ENCODE measurements at places on chromosomes 7 and 10. TPM values are rescaled to one million over a fixed set of nuclear protein-coding genes. Genes with fewer than 3 reads are reported as not detected.

- no peak for DNase-seq
- H3K36me3 ChIP-seq = no peaks in the 10 kb centered on the region
- H3K27me3 ChIP-seq = peaks cover 14% of the 10 kb centered on the region
Observed at GRCh38 chr10:96502561-96503282, 11.0 kb downstream of the TLL2 start.

GRCh38 chr7:26293569-26294308 lies 2.1 kb downstream of the SNX10 start:
- peaks cover 39% of the 10 kb centered on the region for H3K4me1 ChIP-seq
- peak; percentile 92 for DNase-seq
- no peaks in the 10 kb centered on the region for H3K27me3 ChIP-seq
- peaks cover 15% of the 10 kb centered on the region for H3K36me3 ChIP-seq

DNA sequence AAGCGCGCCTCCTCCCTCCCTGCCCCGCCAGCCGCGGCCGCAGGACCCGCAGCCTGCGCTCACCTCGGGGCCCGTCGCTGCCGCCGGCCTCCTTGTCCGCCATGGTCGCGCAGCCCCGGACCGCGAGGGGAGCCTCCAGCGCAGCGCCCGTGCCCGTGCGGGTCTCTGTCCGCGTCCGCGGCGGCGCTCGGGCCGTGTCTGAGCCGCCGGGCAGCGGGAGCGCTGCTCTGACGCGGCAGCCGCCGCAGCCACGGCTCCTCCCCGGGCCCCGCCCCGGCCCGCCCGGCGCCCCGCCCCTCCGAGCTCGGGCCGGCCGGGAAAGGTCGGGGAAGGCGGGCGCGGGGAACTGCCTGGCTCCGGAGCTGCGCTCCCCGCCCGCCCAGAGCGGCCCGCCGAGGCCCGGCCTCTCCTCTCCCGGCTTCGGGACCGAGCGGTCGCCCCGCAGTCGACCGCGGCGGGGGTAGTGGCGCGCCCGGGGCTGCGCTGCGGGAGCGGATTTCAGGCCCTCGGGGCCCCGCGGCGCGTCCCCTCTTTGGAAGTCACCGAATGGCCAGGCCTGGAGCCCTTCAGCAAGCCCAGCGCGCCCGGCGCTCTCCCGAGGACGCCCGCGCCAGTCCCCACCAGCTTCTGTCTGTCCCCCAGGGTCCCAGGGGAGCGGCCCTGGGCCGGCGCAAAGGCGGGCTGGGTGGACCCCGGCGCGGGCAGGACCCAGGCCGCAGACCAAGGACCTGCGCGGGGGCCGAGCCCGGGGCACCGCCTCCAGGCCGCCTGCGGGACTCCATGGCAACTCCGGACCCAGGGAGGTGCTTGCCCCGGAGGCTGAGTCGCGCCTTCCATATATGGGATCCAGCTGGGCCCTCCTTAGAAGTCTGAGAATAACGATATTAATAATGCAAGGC lies at the start of gene HSPA12A:
Gene HSPA12A, minus strand, starts transcription at position 200 of the 899 bp plus-strand sequence. Its CDS starts 97 bp downstream, at position 103.
- DNase-seq = peak; percentile 87
- no peaks in the 10 kb centered on the region for H3K4me1 ChIP-seq
- no peaks in the 10 kb centered on the region for H3K36me3 ChIP-seq
- peak within 1 kb of the TSS; percentile 53 for H3K4me3 ChIP-seq
- peaks cover 62% of the 10 kb centered on the region for H3K27me3 ChIP-seq

DNA sequence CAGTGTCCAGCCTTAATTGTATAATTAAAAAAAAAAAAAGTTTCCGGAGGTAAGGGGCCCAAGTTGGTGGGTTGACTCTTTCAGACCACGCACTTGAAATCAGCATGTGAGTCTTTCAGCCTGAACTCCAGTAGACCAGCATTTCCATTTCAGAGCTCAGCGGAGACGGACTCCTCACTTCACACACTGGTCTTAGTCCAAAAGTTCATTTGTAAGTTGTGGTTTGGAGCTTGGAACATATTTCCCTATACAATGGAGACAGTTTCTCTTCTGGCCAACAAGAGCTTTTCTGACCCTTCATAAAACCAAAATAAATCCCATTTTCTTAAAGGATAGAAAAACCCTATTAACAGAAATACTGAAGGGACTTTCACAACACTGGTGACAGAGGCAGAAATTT lies 41.0 kb downstream of the ATXN7L1 start:
- H3K27me3 ChIP-seq = peaks cover 20% of the 10 kb centered on the region
- H3K4me3 ChIP-seq = no peak overlapping the region
- H3K36me3 ChIP-seq = no peaks in the 10 kb centered on the region
- DNase-seq = no peak
- peaks cover 2% of the 10 kb centered on the region for H3K4me1 ChIP-seq

DNA sequence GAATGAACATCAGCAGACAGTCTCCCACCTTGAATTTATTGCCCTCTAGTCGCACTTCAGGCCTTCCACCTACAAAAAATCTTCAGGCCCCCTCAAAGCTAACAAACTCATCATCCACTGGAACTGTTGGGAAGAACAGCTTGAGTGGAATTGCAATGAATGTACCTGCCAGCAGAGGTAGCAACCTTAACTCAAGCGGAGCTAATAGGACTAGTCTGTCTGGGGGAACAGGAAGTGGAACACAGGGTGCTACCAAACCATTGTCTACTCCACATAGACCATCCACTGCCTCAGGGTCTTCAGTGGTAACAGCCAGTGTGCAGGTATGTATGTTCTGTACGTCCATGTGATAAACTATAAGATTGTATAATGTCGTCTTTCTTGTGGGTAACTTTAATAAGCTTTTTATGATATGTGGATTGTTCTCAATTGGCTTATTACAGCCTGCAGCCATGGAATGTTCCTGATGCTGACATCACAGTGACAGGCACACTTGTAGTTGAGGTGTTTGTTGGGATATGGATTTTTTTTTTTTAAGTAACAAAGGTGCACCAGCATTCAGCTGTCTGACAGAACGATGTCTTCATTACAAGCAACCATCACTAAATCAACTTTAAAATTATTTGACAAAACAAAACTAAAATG lies 53.3 kb downstream of the UBN2 start:
- no peaks in the 10 kb centered on the region for H3K27me3 ChIP-seq
- no peaks in the 10 kb centered on the region for H3K4me1 ChIP-seq
- peaks cover 24% of the 10 kb centered on the region for H3K36me3 ChIP-seq
- no peak overlapping the region for H3K4me3 ChIP-seq

- H3K36me3 ChIP-seq = peaks cover 2% of the 10 kb centered on the region
- H3K4me3 ChIP-seq = no peak overlapping the region
- DNase-seq = no peak
- H3K4me1 ChIP-seq = no peaks in the 10 kb centered on the region
- no peaks in the 10 kb centered on the region for H3K27me3 ChIP-seq
- H3K27ac ChIP-seq = no peak overlapping the region
Observed at GRCh38 chr7:94580601-94581000, 71.0 kb downstream of the CASD1 start.

GRCh38 chr10:79923669-79924068 lies 25.2 kb downstream of the SFTPD start:
- H3K36me3 ChIP-seq = peaks cover 1% of the 10 kb centered on the region
- peaks cover 2% of the 10 kb centered on the region for H3K27me3 ChIP-seq
- peaks cover 17% of the 10 kb centered on the region for H3K4me1 ChIP-seq
- no peak overlapping the region for H3K4me3 ChIP-seq
- H3K27ac ChIP-seq = no peak overlapping the region

DNA sequence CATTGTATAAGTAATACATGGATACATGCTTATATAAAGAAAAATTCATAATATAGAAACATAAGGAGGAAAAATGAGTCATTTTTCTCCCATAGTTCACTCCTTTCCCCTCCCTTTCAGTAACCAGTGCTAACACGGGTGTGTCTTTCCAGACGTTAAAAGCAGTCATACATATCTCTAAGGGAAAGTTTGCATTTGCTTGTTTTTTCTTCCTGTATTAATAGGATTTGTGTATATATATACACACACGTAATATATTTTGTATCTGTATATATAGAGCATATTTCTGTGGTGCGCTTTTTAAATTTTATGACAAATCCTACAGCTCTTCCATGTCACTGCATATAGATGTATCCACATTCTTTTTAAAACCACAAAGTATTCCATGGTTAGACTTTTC lies 78.8 kb downstream of the RALA start:
- H3K36me3 ChIP-seq = peaks cover 26% of the 10 kb centered on the region
- no peak overlapping the region for H3K4me3 ChIP-seq
- no peak overlapping the region for H3K27ac ChIP-seq
- peaks cover 2% of the 10 kb centered on the region for H3K4me1 ChIP-seq

DNA sequence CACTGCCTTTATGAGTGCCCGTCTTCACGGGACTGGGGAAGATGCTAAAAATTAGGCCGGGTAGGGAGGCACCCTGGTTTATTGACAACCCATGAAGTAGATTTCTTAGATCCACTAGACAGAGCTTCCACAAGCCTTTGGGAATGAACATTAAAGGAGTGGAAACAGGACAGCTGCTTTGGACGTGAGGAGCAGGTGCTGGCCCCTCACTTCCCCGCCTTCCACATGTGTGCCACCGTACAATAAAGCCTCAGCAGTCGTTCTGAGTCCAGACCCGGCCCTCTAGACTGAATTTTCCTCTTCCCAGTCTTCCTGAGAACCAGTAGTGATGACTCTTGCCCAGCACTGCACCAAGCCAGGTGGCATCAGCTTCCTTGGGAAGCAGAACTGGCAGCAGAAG lies 282.4 kb downstream of the CELF2 start:
- no peak overlapping the region for H3K4me3 ChIP-seq
- H3K27me3 ChIP-seq = no peaks in the 10 kb centered on the region
- H3K4me1 ChIP-seq = peaks cover 2% of the 10 kb centered on the region
- peaks cover 78% of the 10 kb centered on the region for H3K36me3 ChIP-seq

Gene COL26A1
- total RNA-seq = not detected

Gene ECHDC3
- total RNA-seq = 0.47 TPM

Gene BMPER
- total RNA-seq = not detected

Gene PRTFDC1
- total RNA-seq = 0.50 TPM

All from activated CD4-positive, alpha-beta T cell treated with anti-CD3 and anti-CD28 coated beads, Interleukin-2, amount 10 ng/mL, durations not matched to agents 24 days and 14 days (primary cell).